ENCODE measurements at places on chromosomes 3 and 15. TPM values are rescaled to one million over a fixed set of nuclear protein-coding genes. Genes with fewer than 3 reads are reported as not detected.

Gene SLC22A14
- total RNA-seq = not detected

Gene GABRA5
- not detected for total RNA-seq

DNA sequence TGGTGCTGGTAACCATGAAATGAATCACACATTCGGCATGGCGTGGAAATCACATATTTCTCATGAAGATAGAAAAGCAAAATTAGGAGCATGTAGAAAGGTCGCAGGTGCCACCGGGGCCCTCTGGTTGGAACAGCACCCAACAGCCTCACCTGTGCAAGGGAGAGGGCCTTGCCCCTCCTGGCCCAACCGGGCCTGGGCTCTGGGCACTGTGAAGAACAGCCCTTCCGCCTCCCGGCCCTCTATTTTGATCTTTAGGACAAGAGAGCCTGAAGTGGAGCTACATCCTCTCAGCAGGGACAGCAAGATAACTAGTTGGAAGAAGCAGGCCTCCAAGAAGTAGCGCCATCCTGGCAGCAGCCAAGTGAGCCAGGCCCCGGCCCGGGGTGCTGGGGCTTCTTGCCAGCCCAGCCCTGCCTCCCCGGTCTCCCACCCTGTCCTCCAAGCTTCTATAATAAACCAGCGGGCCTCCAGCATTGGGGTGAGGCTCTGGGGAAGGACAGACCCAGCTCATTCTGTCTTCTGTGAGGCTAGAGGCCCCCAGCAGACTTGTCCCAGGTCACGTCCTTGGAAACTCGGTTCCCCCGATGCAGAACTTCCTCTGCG lies 46.1 kb upstream of the FGD5 start:
- no peak overlapping the region for H3K27ac ChIP-seq
- no peak overlapping the region for H3K4me3 ChIP-seq
- H3K4me1 ChIP-seq = no peaks in the 10 kb centered on the region
- no peaks in the 10 kb centered on the region for H3K36me3 ChIP-seq

- no peak for DNase-seq
- no peaks in the 10 kb centered on the region for H3K36me3 ChIP-seq
- no peak overlapping the region for H3K4me3 ChIP-seq
- no peaks in the 10 kb centered on the region for H3K4me1 ChIP-seq
These were observed 23.6 kb downstream of the PTX3 start for GRCh38 chr3:157460253-157460652.

DNA sequence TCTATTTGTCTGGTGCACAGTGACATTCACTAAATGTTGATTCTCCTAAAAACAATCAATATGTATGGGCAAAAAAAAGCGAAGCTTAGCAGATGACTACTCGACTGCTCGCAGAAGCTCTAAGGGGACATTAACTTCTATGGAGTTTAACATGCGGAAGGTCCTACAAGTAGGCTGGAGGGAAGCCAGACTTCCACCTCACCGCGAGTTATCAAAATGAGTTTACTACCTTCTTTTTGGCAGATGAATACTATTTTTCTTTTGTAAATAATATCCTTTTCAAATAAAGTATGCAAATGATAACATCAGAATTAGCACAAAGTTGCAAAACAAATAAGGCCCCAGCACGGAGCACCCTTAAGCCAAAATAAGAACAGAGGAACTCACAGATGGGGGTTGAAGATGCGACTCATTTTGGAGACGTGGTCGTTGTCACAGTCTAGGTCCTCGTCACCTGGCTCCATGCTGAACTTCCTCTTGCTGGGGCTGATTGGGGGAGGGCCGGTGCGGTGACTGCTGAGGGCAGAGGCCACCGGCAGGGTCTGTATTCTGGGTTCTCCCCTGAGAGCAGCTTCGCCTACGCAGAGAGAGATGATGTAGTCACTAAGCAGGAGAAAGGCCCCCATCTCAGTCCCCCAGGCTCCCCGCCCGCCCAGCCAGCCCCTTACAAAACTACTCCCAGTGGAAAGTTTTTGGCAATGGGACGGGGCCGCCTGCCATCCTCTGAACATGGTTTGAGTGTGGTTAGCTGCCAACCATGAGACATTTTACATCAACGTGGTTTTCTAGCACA lies 42.1 kb downstream of the VGLL4 start:
- peaks cover 73% of the 10 kb centered on the region for H3K4me1 ChIP-seq
- peak; percentile 80 for DNase-seq
- H3K27me3 ChIP-seq = no peaks in the 10 kb centered on the region
- H3K4me3 ChIP-seq = no peak overlapping the region
- peak overlapping the region; percentile 25 for H3K27ac ChIP-seq

DNA sequence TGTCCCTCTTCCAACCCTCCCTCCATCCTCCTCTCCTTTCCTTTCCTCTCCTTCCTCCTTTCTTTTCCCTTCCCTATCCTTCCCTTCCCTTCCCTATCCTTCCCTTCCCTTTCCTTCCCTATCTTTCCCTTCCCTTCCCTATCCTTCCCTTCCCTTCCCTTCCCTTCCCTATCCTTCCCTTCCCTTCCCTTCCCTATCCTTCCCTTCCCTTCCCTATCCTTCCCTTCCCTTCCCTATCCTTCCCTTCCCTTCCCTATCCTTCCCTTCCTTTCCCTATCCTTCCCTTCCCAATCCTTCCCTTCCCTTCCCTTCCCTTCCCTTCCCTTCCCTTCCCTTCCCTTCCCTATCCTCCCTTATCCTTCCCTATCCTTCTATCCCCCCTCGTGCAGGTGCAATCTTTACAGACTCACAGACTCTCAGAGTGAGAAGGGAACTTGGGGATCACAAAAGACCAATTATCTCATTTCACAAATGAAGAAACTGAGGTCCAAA lies 31.5 kb downstream of the RASGRF1 start:
- DNase-seq = no peak
- H3K27me3 ChIP-seq = peaks cover 7% of the 10 kb centered on the region
- H3K27ac ChIP-seq = no peak overlapping the region
- no peaks in the 10 kb centered on the region for H3K4me1 ChIP-seq
- no peak overlapping the region for H3K4me3 ChIP-seq

- no peaks in the 10 kb centered on the region for H3K27me3 ChIP-seq
- H3K27ac ChIP-seq = no peak overlapping the region
- peaks cover 17% of the 10 kb centered on the region for H3K4me1 ChIP-seq
- DNase-seq = no peak
These were observed 66.1 kb downstream of the DNASE1L3 start for GRCh38 chr3:58144478-58145325.

DNA sequence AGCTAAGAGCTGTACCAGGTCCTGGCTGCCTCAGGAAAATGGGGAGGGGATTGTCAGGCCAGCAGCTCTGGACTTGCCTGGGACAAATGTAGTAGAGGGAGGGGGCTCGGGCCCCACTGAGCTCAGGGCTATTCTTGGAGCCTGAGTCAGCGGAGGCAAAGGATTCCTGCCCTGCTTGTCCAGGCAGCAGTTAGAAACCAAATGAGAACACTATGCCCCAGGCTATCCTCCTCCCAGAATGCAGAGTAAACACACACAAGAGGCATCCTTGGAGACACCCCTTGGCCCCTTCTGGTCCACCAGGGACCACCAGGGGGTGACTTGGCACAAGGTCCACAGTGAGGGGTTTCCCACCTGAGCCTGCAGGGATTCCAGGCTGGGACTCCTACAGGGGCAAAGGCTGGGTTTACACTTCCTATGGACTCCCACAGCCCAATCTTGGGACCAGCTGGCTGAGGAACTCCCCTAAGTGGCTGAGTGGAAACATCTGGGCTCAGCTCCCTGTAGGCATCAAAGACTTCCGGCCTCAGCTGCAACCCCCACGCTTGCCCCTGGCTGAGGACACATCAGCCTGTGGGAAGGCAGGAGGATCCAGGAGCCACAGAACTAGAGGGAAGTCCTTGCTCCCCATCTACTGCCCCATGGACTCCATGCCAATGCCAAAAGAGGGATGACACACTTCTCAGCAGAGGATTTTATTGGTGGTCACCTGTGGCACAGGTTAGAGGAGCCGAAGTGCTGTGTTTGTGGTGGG lies 3.4 kb upstream of the COL7A1 start:
- H3K4me1 ChIP-seq = no peaks in the 10 kb centered on the region
- no peak overlapping the region for H3K27ac ChIP-seq
- H3K27me3 ChIP-seq = peaks cover 4% of the 10 kb centered on the region
- DNase-seq = no peak

Measured in spleen (tissue), 13 donors.